ENCODE measurements at places on chromosomes 7 and 10.

DNA sequence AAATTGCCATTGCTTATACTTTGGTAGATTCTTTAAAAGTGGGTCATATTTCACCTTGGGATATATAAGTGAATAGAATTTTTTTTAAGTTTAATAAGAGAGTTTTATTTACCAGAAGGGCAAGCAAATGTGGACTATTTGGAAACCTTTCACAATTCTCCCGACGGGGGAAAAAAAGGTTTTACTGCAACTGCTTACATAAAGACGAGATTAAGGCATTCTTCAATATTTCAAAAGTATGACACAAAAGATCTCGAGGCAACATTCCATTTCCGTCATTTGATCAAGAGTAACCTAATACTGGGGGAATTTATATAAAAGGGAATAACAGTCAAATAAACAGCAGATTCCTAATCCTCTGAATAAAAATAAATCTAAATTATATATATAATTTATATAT lies 28.5 kb downstream of the HYCC1 start:
- no peak for DNase-seq

DNA sequence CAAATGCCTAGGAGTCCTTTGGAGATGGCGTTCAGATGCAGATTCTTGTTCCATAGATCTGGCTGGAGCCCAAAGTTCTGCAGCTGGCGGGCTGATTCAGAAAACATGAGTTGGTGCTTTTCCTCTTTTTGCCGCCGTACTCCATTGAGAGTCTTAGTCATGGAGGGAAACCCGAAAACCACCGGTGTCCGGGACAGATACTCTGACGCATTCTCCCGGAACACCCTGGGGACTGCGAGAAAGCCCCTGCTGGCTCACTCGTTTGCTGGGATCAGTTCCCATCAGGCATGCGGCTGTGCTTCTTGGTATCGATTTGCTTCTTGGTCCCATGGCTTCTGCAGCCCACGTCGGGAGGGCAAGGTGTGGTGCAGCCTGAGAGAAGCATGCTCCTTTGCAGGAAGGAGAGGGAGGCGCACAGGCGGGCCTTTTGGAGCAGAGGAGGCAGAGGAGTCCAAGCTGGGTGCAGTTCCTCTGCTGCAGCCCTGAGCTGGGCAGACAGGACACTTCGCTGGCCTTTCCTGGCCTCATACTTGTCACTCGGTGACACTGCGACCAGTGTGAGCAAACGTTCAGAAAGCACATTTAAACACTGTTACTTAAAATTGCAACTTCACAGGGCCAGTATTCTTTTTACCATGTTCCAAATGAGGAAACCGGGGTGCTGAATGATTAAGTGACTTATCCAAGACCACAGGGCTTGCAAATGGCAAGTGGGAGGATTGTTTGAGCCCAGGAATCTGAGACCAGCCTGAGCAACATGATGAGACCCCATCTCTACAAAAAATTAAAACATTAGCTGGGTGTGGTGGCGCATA lies 30.6 kb upstream of the PFKFB3 start:
- no peak for DNase-seq

- DNase-seq, result no peak
Measured at GRCh38 chr7:110835849-110836248, 255.1 kb upstream of the LRRN3 start.

DNA sequence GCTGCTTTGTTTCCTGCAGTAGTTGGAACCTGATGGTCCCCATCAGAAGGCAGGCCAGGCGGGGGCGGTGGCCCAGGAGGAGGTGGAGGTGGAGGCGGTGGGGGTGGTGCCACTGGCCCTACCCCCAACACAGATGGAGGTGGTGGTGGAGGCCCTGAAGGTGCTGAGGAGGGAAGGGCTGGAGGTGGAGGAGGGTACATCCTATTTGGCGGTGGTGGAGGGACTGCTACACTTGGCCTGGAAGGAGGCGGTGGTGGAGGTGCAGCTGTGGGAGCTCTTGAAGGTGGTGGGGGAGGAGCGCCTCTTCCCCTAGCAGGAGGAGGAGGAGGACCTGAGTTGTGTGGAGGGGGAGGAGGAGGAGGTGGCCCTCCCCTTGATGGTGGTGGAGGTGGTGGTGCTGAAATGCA lies 36.8 kb downstream of the LMOD2 start:
- no peak for DNase-seq

DNA sequence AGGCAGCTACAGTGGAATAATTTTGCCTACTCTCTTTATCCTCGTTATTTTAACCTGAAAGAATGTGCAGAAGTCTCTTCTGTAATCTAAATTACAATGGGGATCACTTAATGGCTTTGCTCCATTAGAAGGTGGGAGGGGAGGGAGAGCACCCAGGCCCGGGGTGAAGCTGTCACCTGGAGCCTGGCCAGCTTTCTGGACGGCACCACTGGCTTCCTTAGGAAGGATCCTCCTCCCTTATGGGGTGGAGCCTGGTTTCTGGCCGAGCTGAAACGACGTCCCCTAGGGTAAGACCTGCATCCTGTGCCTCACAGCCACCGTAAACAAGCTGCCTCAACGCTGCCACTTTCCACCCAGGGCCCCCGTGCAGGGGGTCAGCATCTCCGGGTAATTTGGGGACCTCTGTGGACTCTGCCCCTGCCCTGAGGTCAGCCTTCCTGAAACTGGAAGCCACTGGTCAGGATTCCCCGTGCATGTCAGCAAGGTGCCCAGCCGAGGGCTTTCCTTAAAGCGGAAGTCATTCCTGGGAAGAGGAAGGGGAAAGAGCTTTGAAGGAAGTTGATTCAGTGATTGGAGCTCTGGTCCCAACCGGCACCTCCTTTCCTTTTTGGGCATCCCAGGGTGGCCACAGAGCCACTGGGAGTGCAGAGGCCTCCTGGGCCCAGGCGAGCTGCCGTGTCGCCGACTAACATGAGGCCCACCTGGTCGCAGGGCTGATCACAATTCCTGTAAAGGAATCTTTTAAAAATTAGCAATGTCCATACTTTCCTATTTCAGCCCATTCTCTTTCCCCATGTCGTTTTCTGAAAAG lies 569.1 kb downstream of the DNAJB6 start:
- no peak for DNase-seq
